Brain microvascular endothelial cell (primary cell): ENCODE measurements at places on chromosomes 16 and 17.
A peak's percentile ranks its signal among the peaks of the same experiment; 100 is the strongest.

GRCh38 chr17:79007504-79008381 is 1.8 kb downstream of the CANT1 start:
- no peak for DNase-seq

DNA sequence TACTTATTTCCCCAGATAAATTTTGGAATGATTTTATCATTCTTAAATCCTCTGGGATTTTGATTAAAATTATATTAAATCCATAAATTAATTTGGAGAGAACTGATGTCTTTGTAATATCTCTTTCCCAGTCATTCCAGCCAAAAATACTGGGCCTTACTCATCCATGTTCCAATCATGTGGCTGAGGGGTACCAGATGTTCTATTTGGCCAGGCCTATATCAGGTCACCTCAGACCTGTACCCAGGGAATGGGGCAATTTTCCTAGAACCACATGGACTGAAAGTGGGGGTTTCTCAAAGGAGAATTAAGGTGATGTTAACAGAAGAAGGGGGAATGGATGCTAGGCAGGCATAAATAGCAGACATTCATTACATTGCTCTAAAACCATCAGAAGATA is 7.5 kb downstream of the SNTB2 start:
- no peak for DNase-seq

GRCh38 chr16:86029131-86029741 is 130.3 kb downstream of the IRF8 start:
- peak; percentile 7 for DNase-seq

DNA sequence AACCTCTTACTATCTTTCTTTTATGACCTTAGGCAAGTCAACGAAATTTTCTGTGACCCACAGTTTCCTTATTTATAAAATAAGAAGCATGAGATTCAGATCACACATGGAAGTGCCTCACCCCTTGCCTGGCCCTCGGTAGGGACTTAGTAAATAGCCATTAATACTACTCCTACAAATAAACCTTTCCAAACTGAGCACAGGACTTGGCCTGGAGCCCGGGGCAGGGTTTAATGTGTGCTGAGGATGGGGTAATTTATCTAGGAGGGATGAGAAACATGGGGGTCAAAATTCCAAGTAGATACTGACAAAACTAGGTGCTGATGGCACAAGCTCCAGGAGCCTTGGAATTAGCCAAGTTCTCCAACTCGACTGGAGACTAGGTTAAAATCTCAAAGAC is 35.0 kb downstream of the PITPNC1 start:
- no peak for DNase-seq

- DNase-seq, result no peak
These were observed 74.4 kb upstream of the ARL4D start for GRCh38 chr17:43324205-43324893.
